ENCODE measurements at places on chromosomes 11 and 22.
A peak's percentile ranks its signal among the peaks of the same experiment; 100 is the strongest.

GRCh38 chr11:121892131-121892681 lies 223.8 kb downstream of the BLID start:
- no peak for DNase-seq

DNA sequence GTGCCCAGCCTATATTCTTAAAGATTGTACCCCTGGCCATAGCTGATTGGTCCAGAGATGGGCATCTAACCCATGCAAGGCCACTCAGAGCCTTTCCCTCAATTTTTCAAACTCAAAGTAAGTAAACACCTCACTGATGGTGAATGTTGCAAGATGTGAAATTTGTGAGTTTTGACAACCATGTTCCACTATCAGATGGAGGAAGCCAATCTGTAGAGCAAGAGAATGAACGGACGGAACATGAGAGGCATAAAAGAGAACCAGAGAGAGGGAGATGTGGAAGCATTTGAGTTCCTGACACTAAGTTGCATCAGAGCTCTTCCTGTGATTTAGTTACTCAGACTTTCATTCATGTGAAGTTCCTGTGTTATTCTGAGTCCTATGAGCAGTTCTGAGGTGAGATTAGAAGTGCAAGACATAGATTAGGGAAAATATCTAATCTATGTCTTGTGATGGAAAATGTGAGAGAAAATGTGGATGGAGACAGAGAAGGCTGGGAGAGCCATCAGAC lies 73.3 kb downstream of the PRSS23 start:
- DNase-seq: no peak

DNA sequence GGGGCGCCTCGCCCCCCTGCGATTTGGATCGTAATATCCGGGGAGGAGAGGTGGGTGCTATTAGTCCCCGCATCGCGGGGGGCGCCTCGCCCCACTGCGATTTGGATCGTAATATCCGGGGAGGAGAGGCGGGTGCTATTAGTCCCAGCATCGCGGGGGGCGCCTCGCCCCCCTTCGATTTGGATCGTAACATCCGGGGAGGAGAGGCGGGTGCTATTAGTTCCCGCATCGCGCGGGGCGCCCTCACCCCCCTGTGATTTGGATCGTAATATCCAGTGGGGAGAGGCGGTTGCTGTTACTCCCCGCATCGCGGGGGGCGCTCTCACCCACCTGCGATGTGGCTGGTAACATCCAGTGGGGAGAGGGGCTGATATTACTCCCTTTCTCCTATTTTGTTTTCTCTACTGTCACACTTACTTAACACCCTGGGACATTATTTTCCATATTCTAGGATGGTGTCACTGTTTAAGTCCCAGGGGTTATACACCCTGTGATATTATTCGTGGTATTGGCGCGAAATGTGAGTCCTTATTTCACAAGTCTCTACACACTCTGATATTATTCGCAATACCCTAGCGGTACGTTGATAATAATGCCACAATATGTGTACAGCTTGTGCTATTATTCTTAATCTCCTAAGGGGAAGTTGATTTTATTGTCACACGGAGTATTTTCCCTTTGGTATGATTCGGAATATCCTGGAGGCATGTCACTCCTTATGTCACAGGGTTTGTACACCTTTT lies 57.8 kb upstream of the ALDH3B2 start:
- no peak for DNase-seq

- DNase-seq: no peak
Observed at GRCh38 chr11:1276866-1277615, 32.4 kb downstream of the TOLLIP start.

DNA sequence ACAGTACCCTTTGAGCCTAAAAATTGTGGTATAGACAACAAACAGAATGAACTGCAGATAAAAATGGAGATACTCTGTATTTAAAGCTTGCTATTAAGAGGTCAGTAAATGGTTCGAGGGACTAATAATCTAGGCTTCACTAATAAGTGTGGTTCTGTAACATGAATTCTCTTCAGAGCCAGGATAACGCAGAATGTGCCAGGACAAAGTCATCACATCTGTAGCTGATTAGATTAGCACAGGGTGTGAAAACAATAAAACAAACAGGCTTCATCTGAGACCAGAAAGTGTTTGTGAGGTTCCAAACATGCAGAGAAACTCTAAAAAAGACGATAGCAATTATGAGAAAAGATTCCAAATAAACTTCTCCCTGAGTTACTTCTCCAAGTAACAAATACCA lies 89.1 kb upstream of the LUZP2 start:
- no peak for DNase-seq

GRCh38 chr22:23180301-23180892 lies at the start of gene BCR:
Gene BCR (plus strand): TSS chr22:23180509. CDS start chr22:23180961, 452 bp downstream.
- peak; percentile 66 for DNase-seq
